ENCODE measurements at places on chromosomes 6 and 20.

DNA sequence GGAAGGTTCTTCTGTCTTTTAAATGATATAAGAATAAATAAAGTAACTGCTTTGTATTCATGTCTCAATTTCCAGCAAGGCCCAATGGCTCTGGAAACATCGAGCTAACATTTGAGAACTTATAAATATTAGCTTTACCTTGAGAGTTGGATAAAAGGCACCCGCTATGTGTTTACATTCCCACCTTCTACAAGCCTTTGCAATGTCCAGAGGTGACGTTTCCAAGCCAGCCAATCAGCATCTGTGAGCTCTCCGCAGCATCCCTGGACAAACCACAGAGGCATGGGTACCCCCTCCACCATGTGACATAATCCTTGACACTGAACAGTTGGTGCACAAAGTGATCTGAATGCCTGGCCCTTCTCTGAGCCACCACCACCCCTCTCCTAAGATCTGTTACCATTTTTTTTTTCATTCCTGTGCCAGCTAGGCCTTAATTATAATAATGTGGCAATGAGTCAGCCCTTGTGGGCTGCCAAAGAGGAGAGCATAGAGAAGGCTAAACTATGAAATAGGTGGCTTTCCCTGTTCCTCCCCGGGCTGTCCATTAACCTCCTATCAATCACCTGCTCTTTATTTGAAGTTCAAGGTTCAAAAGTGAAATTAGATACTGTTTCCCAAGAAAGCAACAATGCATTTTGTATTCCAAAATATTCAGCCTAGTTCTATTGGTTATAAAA lies 4.1 kb downstream of the CBLN4 start:
- DNase-seq: no peak

GRCh38 chr20:44326391-44327159 lies 10.3 kb upstream of the R3HDML start:
- DNase-seq: no peak

- no peak for DNase-seq
Observed at GRCh38 chr20:4519534-4519933, 202.2 kb upstream of the PRND start.

DNA sequence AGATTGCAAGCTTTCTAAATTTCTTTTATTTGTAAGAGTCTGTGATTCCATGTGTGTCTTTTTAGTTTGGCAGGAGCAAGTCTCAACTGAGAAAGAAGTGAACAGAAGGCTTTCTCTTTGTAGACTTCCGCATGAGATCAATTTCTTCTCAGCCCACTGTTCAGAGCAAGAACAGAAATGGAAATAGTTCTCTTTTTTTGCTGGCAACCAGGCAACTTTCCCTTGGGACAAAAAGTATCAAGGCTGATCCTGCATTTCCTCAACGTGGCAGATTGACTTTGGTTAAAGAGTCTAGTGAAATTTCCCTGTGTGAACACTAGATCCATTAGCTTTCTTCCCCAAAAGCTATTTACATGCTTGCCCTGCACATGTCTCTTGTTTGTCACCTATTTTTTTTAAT lies 46.8 kb upstream of the JAG1 start:
- no peak for DNase-seq

DNA sequence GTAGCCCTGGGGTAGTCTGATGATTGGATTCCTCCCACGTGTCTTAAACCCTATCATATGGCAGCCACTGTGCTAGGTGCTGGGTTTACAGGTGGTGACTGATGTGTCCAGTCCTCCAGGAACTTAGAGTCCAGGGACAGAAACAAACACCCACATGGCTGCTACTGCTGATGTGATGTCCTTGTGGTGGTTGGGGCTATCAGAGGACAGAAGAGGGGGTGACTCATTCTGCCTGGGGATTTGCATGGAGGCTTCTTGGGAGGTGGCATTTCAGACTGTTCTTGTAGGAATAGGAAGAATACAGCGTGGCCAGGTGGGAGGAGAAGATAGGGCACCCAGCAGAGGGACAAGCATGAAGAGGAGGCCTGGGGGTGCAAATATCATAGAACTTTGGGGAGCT lies 9.8 kb downstream of the RAET1G start:
- no peak for DNase-seq

DNA sequence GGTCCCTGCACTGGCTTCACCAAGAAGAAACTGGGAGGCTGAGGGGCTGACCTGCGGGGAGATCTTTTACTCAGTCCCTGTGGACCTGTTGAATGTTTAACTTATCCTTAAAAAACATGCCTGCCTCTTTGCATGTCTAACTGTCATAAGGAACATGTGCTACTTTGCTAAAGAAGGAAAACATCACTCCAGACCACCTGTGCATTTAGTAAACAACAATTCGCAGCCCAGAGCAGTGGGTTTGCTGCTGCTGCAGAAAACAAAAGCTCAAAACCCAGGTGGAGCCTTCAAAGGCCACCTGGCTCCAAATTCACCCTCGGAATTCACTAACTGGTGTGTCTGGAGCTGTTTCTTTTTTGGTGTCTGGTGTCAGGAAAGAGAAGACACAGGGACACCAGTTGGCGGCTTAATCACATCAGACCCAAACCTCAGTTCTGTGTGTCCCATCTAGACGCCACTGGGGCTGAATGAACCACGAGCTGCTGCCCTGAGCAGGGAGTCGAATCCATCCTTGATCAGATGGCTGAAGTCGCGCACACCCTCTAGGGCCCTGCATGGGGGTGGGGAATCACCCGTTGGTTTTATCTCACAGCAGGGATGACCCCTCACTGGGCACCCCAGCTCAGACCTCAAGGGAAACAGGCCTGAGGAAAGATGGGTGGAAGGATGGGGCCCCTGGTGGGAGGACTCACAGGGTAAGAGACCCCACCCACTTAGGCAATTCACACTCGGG lies 344.3 kb downstream of the PREX1 start:
- no peak for DNase-seq

- no peak for DNase-seq
Observed at GRCh38 chr6:169397684-169398083, 144.0 kb upstream of the THBS2 start.
